ENCODE measurements at places on chromosomes 3 and 15.
A peak's percentile ranks its signal among the peaks of the same experiment; 100 is the strongest.

DNA sequence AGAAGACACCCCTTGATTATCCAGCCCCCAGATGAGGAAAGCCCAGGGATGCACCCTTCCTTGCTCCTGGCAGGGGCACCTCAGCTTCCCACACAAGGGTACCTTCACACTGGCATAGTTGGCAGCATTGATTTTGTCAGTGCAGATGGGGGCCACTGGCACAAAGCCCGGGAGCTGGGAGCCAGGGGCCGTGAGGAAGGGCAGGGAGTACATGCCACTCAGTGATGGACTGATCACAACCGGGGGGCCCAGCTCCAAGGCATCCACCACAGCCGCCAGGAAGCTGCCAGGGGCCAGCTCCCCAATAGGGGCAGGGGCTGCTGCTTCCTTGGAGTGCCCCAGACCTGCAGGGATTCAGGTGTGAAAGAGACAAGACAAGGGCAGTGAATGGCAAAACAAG is 2.6 kb upstream of the PCBP4 start:
- DNase-seq: no peak

- DNase-seq: no peak
Measured at GRCh38 chr15:38642689-38643270, 78.2 kb upstream of the RASGRP1 start.

- no peak for DNase-seq
Measured at GRCh38 chr15:80308002-80308401, 56.0 kb upstream of the CTXND1 start.

DNA sequence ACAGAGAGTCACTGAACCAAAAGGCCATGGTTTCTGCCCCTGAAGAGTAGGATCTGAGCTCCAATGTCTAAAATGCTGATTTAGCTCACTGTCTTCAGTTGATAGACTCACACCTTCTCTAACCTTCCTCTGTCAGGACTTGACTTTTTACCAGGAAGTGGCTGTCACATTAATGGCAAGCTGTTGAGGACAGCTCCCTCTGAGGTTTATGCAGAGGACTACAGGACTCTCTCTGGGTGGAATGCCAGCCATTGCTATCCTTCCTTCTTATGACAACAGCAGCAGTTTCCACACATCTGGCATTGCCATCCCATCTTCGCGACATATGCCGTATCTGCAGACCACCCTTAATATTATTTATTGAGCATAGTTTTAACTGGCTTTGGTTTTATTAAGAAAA is 103.8 kb upstream of the PRICKLE2 start:
- DNase-seq: no peak

- DNase-seq: peak; percentile 52
Measured at GRCh38 chr15:75720787-75721479, 8.3 kb upstream of the CSPG4 start.

DNA sequence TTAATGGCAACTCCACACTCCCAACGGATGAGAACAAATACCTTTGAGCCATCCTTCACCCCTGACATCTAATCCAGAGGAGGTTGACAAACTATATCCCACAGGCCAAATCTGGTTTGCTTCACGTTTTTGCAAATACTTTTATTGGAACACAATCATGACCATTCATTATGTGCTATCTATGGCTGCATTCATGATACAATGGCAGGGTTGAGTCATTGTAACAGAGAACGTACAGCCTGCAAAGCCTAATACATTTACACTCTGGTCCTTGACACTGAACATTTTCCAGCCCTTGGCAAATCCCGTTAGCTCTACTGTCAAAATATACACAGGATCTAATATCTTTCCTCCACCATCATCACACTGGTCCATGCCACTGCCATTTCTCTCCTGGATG is 7.6 kb upstream of the PRICKLE2 start:
- no peak for DNase-seq
